Astrocyte of the cerebellum (primary cell): ENCODE measurements at places on chromosomes 2 and 18.

DNA sequence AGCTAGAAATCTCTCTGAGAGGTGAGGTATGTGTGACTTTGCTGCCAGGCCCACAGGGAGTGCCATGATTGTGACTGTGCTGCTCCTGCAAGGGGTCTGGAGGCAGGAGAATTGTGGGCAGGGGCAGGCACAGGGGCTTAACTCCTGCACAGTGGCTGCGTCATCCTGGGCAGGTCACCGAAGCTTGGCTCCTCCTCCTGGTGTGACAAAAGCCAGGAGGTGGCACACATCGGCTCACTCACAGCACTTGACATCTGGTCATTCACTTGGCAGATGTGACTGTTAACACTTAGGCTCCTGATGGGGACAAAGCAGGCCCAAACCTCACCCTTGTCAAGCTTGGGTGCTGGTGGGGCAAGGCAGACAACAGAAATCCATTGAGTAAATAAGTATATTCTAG is 36.4 kb upstream of the GLI2 start:
- DNase-seq = no peak

- no peak for DNase-seq
Measured at GRCh38 chr2:98158305-98158704, 71.3 kb downstream of the VWA3B start.

DNA sequence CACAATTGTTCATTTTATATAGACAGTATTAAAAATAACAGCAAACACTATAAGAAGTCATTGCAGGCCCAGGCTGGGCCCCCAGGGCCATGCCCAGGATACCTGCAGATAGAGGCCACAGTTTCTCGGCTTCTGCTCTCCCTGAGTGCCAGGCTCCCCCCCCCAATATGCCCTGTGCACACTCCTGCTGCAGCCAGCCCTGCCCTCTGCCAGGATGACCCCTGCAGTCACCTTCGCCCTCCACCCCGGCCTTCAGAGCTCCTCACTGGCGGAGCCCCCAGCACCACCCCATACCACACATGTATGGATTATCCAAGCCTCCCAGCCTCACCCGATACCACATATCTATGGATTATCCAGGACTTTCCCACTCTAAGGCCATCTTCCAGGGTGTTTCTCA is 104.5 kb downstream of the TPO start:
- no peak for DNase-seq

DNA sequence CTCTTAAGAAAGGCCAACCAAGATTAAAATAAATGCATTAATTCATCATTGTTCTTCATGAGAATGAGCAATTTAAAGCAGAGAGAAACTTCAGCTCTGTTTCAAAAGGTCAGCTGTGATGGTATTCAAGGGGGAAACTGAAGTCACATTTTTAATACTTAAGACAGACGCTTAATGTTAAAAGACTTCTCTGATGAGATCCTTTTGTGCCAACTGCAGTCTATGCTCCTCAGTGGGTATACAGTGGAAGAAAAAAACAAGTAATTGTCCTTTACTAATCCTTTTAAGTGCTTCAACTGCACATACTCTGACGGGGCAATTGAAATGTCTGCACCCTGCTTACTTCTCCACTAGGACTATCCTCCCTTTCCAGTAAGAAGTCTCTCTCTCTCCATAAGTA is 309.7 kb downstream of the GULP1 start:
- DNase-seq = no peak

DNA sequence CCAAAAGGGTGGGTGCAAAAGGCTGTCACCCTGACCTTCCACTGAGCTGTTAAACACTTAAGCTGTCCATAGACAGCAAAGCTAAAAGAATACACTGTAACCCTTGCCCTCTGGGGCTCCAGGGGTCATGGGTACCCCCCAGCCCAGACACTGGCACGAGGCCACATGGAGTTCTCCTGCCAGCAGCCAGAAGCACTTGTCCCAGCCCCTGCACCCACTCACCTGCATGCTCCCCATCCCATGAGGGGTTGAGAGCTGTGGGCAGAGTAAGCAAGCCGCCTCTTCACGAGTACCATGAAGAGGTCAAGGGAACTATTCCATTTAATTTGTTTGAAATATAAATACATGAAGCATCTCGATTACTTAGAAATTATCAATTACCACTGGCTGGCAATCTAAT is 867.1 kb upstream of the ZEB2 start:
- DNase-seq = no peak

GRCh38 chr2:186972281-186972970 is 123.5 kb upstream of the ZSWIM2 start:
- no peak for DNase-seq

- DNase-seq = no peak
Measured at GRCh38 chr2:240252191-240252871, 111.9 kb upstream of the OTOS start.

GRCh38 chr2:203612246-203612645 is 77.1 kb upstream of the RAPH1 start:
- no peak for DNase-seq

DNA sequence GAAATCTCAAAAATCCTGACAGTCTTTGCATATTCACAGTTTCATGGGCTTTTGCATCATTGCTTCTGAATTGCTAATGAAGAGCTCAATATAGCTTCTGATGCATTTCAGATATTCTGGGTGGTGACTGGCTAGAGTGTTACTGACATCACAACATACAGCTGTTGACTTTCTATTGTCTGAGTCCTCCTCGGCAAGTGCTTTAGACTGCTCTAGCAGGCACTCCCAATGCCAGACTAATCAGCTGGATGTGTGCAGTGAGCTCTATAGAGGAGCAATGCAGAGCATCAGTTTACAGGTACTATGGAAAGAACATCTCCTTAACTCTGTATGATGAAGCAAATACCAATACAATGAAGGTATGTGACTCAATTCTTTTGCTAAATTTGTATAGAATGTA is 54.9 kb downstream of the R3HDM1 start:
- no peak for DNase-seq

DNA sequence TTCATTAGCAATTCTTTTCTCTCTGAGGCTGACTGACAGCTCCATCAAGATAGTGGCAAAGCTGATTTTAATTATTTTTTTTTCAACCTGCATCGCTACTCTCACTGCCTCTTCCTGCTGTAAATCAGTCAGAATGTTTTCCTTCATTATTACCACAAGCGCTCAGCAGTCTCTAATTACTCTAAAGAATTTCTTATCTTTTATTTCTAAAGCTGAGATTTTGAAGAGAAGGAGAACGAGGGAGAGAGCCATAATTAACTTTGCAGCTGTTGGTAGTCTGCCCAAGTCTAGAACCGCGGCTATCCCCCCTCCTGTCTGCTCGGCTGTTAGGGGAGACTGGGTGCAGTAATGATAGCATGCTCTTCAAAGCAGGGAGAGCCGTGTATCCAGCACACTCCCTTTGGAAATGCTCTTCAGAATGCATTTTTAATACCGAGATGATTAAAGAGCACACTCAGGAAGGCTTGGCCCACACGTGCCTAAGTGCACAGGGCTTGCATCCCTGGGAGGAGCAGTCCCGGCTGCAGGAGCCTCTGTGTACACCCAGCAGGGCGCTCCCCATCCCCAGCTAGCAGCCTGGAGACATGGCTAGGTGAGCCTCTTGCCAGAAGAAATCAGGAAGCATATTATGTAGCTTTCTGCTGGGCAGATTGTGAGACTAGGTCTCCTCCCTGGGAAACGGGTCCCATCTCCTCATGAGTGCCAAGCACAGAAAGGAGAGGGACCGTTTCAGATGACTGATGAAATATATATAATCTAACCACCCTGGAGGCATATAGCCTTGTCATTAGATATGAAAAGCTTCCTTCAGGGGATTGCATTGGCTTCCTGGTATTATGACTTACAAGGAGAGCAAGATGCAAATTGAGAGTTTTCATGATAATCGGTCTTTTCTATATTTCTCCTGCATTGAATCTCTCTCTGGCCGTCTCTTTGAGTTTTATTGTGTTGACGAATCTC is 555.2 kb downstream of the CMPK2 start:
- DNase-seq = no peak

DNA sequence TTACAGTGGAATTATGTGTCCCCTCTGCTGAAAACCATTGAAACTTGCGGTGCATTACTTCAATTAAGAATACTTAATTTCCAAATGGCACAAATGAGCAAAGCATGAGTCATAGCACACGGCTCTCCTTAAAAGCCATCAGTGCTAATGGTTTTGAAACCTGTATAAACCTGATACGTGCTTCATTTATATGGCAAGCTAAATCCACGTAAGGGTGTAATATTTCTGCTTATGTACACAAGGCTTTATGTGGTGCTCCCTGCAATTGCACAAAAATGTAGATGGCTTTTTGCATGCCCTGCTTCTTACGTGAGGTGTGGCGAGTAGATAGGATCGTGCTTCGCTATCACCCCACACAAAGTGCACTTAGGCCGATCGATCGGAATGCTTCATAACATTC is 840.9 kb downstream of the GALR1 start:
- no peak for DNase-seq

DNA sequence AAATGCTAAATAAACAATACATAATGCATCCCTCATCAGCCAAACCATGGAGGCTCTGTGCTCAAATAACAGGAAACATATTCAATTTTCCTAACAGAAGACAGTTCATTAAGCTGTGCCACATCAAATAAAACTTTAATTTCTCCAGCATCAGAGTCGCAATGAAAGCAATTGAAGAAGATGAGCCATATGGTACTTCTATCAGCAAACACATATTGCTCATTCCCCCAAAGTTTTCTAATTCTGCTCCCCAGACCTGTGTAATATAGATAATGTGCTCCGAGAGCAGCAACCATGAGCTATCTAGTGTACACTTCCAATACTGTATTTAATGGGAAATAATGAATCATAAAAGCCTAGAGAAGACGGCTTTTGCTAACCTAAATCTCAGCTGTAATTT is 263.2 kb downstream of the MEIS1 start:
- DNase-seq = no peak

- no peak for DNase-seq
Measured at GRCh38 chr2:236001166-236001828, 166.9 kb downstream of the GBX2 start.

- DNase-seq = no peak
Measured at GRCh38 chr2:96233880-96234316, 25.3 kb upstream of the STARD7 start.

GRCh38 chr2:39140322-39140847 is 19.5 kb upstream of the SOS1 start:
- no peak for DNase-seq
